ENCODE measurements at places on chromosomes 5 and 9.

- no peak for DNase-seq
These were observed 29.8 kb upstream of the SMC5 start for GRCh38 chr9:70229026-70229425.

GRCh38 chr5:146238973-146239372, 35.6 kb downstream of the RBM27 start:
- no peak for DNase-seq

GRCh38 chr9:111743275-111743674, 51.5 kb downstream of the SHOC1 start:
- no peak for DNase-seq

DNA sequence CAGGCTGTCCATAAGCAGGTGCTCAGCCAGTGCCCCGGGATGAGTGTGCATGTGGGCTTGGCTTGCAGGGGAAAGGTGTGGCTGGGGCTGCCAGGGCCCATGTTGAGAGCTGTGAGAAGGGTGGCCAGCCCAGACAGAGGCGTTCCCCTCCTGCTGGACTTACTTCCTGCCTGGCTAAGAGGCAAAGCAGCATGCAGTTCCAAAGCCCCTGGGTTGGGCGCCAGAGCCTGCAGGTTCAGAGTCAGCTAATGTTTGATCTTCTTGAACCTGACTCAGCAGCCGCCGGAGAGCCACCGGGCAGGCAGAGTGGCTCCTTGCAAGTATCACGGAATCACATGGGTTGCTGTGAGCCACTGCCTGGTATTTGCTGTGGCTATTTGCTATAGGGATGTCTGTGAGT, 168.4 kb upstream of the MAP1B start:
- DNase-seq, result peak; percentile 79

DNA sequence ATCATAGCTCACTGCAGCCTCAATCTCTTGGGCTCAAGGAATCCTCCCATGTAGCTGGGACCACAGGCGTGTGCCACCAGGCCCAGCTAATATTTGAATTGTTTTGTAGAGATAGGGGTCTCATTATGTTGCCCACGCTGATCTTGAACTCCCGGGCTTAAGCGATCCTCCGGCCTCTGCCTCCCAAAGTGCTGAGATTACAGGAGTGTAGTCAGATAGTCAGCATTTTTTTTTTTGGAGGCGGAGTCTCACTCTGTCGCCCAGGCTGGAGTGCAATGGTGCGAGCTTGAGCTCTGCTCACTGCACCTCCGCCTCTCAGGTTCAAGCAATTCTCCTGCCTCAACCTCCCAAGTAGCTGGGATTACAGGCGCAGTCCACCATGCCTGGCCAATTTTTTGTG, 1.6 kb upstream of the SAR1B start:
- DNase-seq, result no peak

DNA sequence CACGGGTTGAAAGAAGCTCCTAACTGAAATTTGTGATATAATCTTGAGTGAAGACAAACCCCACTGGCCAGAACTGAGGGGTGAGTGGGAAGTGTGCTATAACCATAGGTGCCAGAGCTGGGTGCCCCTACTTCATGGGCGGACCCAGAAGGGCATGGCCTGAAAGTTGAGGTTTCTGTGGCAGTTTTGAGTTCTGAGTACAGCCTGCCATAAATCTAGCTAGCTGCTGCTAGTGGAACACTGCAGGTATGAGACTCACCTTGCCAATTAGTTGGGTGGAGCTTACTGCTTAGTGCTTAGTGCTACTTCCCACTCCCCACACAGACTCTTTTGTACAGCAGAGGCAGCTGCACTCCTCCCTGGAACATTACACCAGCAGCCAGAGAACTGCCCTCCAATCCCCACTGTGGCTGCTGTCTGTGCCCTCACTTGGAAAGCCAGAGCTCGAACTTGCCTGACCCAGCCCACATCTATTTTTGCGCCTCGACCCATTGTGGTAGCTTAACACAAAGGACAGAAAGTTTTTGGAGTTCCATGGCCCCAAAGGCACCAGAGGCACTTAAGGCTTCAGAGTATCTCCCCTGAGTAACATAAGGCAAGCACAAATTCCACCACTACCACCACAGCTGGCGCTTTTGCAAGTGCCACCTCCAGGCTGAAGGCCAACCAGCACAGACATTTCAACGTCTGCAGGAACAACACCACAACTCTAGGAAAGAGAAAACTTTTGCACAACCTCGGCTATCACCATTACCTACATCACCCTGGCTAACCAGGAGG, 27.1 kb upstream of the PTGER4 start:
- no peak for DNase-seq

- no peak for DNase-seq
These were observed 230.5 kb upstream of the DMAC1 start for GRCh38 chr9:8030095-8030494.

GRCh38 chr9:97904725-97905124, 17.6 kb downstream of the TRMO start:
- no peak for DNase-seq

- no peak for DNase-seq
These were observed 13.4 kb downstream of the WNT8A start for GRCh38 chr5:138096997-138097828.

DNA sequence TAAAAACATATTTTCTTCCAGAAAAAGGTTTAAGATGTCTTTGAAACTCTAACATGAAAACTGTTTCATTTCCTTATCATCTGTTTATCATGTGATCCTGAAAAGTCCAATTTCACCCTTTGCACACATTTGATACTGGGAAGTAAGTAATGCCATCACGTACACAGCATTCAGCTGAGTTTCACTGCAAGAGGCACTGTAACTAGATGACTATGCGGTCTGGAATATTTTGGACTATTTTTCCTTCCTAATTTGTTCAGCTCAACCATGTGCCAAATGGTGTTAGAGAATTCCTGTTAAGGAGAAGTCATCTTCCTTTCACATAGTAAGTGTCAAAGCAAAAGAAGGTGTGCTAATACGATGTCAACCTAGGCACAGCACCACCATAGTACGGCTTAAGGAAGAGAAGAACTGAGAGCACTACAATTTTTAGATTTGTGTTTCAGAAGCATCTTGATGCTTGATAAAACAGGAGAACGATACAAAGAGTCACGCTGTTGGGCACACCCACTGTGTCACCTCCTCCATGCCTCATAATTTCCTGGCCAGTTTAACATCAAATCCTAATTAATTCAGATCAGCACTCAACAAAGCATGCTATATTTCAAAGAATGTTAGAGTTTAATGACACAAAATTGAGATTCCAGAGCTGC, 77.5 kb downstream of the GNAQ start:
- no peak for DNase-seq

DNA sequence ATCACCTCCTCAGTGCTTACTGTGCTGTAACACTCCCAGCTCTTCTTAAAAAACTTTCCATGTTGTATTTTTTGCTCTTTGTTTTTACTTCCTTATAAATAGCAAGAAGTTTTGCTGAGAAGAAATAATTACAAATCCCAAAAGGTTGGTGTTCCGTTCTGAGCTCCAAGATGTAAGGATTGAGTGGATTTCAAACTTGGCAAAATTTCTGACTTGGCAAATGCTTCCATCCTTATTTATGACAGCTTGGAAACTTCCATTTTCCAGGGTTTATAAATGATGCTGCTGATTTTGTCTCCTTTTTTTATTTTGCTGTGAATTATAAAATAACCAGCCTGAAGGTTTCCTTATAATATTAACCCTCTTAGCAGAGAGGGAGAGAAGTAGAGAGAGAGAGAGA, 151.9 kb downstream of the NTRK2 start:
- no peak for DNase-seq

DNA sequence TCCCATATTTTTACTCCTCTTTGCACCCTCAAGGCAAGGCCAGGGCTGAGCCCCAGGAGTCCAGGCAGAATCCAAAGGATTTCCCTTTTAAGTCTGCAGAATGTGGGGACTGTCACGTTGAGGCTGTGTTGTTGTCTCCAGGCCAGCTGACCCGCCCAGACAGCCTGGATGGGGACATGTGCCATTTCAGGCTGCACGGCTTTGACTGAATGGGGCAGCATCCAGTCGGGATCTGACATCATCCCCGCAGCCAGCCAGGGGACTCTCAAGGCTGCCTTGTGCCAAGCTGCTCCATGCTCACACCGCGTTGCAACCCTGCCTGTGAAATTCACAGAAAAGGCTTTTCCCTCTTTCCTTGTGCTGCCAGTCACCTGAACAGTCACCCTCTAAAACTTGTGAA, 2.2 kb upstream of the ZNF366 start:
- no peak for DNase-seq

DNA sequence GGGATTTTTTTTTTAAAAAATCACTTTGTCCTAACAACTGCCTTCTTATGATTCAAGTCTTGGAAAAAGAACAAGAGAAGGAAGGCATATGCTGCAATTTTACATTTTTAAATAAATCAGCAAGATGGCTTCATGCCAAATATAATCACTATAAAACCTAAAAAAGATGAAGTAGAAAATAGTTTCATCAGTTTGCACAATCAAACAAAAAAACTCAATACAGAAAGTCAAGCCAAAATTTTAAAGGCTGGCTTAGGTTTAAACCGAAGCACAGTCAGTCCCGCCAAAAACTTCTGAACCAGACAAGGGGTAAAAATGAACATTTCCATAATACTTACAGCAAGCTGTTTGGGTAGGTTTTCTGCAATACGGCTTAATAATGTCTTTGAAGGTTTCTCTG, 57.3 kb downstream of the ZFR start:
- DNase-seq, result no peak

DNA sequence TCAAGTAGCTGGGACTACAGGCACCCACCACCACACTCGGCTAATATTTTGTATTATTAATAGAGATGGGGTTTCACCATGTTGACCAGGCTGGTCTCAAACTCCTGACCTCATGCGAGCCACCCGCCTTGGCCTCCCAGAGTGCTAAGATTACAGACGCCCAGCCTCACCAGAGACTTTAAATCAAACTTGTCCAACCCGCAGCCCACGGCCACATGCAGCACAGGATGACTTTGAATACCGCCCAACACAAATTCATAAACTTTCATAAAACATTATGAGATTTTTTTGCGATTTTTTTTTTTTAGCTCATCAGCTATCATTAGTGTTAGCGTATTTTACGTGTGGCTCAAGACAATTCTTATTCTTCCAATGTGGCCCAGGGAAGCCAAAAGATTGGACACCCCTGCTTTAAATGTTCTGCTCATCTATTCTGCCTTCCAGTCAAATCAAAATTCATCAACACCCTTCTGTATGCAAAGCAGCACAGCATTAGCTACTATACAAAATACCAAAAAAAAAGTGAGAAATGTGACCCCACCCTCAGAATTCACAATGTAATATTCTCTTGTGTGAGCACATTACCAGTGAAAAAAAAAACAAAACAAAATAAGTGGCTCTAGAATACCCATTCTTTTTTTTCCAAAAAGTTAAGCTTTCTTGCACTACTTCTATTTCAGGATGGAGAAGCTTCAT, 42.7 kb upstream of the CDC42SE2 start:
- no peak for DNase-seq

- no peak for DNase-seq
These were observed 1.2 kb upstream of the REXO4 start for GRCh38 chr9:133419005-133419404.

- DNase-seq, result no peak
These were observed 46.9 kb downstream of the ARHGEF37 start for GRCh38 chr5:149628221-149628620.

GRCh38 chr5:76590027-76590426, 33.2 kb downstream of the F2RL2 start:
- DNase-seq, result no peak

GRCh38 chr5:31397926-31398557, 133.9 kb downstream of the DROSHA start:
- DNase-seq, result no peak

GRCh38 chr5:115297031-115297430, 577 bp upstream of the CCDC112 start:
- no peak for DNase-seq

DNA sequence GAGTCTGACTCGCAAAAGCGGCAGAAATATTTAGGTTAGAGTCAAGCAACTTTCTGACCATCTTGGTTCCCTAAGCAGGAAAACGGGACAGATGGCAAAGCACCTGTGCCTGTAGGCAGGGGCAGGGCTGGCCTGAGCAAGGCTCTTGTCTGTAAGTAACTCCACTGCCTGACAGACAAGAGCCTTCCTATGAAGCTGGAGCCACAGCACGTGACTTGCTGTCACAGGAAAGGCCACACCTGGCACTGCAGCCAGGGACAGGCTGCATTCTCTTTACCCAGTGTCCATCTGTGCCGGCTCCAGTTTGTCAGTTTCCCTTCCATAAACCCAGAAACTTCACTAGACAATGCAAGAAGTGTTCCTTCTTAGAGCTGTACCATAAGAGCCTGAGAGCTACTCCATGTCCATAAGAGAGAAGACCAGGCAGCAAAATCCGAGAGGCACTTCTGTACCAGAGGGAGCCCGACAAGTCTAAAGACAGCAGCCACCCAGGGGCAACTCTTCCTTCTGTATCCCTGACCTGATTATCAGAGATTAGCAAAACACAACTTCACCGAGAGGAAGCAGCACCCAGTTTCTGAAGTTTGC, 78.1 kb downstream of the GPR21 start:
- DNase-seq, result no peak

DNA sequence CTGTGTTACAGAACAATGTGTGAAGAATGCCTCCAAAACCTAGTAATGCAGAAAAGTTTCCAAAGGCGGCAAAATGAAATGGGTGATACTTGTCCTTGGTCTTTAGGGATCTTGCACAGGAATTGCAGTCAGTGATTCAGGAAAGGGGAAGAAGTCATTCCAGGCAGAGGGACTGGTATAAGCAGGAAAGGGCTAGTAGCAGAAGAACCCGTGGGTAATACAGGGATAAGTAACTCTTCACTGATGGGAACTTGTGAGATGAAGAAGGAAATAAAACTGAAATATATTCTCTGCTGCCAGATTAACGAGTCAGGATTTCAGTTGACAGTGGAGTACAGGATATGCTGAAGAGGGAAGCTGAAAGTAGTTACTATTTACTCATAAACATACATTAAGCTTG, 1.2 kb downstream of the SRFBP1 start:
- DNase-seq, result no peak

DNA sequence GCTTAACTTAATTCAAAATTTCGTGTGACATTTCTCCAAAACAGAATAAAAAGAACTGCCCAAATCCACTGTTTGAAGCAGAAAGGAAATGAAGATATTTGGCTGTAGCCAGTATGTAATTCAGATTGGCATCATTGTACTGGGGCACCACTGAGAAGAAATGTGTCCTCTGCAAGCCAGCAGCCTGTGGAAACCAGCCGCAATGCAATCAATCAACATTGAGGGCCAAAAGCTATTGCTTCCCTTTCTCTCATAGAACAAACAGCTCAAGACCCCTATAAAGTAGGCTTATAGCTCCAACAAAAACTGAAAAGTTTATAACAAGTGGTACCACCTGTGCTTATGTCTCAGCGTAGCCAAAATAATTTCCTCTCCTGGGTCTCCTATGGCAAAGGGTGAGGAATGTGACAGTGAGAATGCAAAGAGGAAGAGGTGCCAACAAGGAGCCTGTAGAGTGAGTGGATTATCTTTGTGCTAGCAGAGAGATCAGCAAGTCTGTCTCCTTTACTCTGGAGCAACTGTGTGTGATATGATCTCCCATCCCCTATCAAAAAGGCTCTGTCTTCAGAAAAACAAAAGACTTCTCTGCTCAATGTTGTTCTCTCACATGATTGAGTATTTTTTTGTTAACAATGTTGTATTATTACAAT, 1072.3 kb upstream of the DMAC1 start:
- no peak for DNase-seq
